ENCODE measurements at places on chromosomes 1 and 21.

DNA sequence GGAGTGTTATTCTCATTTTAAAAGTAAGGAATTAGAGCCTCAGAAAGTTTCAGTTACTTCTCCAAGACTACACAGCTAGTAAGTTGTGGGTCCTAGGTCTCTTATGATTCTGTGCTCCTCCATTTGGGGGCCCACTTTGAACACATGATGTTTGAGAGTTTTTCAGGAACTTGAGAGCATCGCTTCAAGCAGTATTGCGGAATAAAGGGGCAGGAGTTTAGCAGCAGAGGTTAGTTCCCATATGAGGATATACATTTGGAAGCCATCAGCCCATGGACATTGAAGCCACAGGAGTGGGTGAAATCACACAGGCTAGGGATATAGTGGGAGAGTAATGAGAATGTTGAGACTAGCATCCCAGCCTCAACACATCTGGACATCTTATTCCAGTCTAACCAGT is 143.2 kb downstream of the RASAL2 start:
- no peak for DNase-seq

- DNase-seq, result no peak
Measured at GRCh38 chr1:54254055-54254454, 54.1 kb downstream of the MRPL37 start.

DNA sequence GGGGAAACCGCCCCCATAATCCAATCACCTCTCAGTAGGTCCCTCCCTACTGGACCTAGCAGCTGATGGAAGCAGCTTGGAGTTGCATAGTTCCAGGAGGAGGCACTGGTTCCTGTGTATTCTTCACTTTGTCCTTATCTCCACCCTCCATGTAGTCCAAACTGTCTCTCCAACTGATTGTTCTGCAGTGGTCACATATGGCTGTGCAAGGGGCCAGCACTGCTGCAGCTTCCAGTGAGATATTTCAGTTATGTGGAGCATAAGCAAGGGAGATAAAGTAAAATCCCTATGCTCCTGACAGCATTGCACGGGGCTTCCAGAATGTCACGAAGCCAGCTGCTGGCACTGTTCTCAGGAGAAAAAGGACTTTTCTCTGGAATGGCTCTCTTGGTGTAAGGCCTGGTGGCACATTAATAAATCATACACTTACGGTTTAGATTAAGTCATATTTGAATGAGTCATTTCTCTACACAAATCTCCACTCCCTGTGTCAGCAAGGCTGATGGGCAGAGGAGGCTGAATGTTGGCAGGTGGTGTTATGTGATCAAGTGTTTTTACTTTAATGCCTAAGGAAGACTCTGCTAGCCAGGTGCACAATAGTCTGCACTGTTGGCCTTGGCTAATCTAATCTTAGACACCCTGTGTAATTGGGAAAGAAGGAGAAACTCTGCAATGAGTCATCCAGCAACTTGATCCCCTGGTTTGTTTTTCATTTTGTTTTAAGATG is 93.4 kb downstream of the KCNK1 start:
- DNase-seq, result no peak

GRCh38 chr1:28518745-28519341 is 13.0 kb downstream of the RCC1 start:
- no peak for DNase-seq

GRCh38 chr1:218330043-218330623 is 15.0 kb upstream of the TGFB2 start:
- no peak for DNase-seq

DNA sequence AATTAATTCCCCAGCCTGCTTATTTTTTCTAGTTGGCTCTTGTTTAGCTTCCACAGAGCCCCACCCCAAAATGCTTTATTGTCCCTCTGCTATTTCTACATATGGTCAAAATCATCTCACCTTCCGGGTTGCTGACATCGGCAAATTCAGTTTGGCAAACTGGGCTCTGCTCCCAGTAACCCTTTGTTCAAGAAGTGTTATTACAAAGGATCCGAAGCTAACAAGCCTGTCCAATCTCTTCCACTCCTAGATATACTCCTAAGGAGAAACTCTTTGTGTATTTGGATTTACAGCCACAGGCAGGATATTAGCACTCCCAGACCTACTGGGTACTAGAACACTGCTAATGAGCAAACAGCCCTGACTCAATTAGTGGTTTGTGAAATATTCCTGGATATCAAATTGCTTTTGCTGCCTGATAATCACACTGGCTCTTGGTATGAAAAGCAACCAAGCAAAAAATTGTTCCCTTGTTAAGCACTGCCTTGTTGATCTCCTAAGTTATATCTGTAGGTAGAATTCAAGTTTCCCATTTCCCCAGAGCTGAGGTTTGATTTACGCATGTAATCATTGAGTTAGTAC is 4.0 kb downstream of the JUN start:
- DNase-seq, result no peak

DNA sequence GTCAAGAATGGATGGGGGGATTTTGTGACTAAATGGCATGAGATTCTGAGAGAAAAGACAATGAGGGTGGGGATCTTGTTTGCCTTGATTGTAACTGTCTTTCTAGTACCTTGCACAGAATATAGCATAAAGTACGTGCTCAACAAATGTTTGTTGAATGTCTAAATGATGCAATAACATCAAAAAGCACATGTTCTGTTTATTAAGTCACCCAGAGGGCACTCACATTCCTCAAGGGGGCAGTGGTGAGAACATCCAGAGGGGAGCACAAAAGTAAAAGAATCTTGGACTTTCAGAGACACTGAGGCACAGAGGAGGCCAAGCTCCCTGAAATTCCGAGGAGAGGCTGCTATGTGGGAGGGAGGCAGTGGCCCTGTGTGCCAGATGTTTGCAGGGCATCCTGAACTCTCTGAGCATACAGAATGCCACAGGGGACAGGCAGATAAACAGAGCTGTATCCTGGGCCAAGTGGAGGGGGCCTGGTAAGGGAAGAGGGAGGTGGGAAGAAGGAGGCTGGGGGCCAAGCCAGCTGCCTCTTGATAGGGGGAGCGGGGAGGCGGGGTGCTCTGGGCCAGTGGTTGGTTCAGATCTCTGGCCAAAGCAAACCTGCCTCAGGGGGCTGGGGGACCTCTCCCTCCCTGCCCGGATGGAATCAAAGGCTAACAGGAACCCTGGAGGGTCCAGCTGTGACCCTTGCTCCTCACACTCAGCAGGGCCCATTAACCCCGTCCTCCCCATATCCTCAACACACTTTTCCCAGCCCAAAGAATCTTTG is 6.5 kb upstream of the ATP1A2 start:
- no peak for DNase-seq

- no peak for DNase-seq
Measured at GRCh38 chr1:107430540-107431228, 289.8 kb downstream of the NTNG1 start.

GRCh38 chr1:175192630-175193526 is at the start of gene KIAA0040:
TSS of gene KIAA0040 (minus strand) at chr1:175192776. CDS start at chr1:175161013, 31,763 bp downstream.
- DNase-seq, result no peak

DNA sequence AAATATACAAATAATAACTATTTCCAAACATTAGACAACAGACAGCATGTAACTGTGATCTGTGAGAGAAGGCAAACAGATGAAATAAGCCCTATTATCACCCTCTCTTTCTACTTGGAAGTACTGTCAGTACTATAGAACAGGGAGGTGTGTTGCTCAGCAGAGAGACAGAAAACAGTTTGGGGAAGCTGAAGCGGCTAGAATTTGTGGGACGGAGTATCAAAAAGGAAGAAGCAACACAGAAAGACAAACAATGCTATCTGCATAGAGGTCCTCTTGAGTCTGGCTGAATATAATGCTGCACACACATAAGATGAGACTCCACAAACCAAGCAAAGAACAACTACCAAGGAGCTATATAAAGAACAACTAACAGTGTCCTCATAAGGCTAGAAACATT is 59.4 kb downstream of the ZZZ3 start:
- no peak for DNase-seq

- DNase-seq, result no peak
Measured at GRCh38 chr1:65083263-65083896, 64.6 kb upstream of the AK4 start.

- peak; percentile 12 for DNase-seq
Measured at GRCh38 chr1:33256471-33257206, at the start of gene ZNF362. TSS of gene ZNF362 (plus strand) at chr1:33256492. CDS start at chr1:33270575, 14,083 bp downstream.

- peak; percentile 25 for DNase-seq
Measured at GRCh38 chr1:236575523-236575922, 28.8 kb downstream of the HEATR1 start.

GRCh38 chr1:64948905-64949833 is 17.2 kb downstream of the JAK1 start:
- no peak for DNase-seq

DNA sequence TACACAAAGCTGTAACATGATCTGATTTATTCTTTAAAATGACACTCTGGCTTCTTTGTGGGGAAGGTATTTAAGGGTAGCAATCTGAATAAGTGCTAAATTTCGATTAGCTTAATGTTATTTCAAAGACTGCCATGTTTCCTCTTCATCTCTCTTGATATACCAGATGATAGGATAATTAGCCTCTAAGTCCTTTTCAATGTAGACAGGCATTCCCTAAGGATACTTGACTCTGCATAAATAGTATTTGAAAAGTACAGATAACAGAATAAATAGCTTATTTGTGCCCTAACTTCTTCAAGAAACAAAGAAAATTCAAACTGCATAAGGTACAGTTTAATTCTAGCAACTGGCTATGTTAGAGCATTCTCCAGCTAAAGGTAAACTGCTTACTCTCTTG is 46.2 kb downstream of the ARHGAP29 start:
- DNase-seq, result no peak

GRCh38 chr1:229221106-229222019 is 49.5 kb upstream of the RAB4A start:
- DNase-seq, result no peak

DNA sequence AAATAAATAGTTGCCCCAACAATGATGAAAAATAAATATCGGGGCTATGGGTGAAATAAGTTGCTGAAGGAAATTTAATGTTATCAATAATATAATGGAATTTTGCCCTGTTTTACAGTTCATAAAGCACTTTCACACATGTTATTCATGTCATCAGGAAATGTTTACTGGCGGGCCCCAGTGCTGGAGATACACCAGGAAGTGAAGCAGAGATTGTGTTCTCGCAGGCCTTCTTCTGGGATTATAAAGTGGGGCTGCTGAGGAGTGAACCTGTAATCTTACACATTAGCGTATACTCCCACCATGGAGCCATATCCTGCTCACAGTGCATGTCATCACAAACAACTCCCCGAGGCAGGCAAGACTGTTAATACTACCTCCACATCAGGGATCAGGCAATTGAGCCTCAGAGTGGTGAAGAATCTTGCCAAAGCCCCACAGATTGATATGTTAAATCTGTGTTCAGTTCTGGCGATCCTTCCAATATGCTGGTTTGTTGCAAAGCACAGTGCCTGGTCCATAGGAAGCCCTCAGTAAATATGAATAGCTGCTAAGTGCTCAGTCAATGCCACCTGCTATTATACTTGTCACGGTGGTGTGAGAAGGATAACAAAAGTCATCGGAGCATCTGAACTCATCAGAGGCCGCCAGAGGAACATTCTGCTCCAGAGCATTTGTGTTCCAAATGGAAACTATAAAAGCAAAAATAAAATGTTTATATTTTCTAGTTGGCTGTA is 104.4 kb upstream of the UBE2U start:
- no peak for DNase-seq

GRCh38 chr1:7657287-7658016 is 113.6 kb upstream of the VAMP3 start:
- DNase-seq, result no peak

DNA sequence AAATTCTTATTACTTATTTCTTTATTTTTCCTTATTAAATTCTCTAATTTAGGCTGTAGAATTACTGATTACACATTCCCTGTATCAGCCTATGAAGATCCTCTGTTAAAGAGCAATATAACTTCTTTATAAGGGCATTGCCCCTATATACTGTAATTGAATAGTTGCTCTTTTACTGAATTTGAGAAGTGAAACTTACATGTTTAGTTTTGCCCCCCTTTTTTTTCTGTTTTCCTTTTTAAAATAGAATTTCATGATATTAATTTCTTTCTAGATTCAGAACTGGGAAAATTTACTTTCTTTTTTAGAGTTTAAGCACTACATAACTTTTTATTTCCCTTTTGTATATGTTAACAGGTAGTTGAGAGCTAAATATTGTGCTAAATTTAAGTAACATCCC is 29.5 kb upstream of the PGM1 start:
- no peak for DNase-seq

GRCh38 chr1:5304702-5305101 is 650.3 kb downstream of the AJAP1 start:
- no peak for DNase-seq

DNA sequence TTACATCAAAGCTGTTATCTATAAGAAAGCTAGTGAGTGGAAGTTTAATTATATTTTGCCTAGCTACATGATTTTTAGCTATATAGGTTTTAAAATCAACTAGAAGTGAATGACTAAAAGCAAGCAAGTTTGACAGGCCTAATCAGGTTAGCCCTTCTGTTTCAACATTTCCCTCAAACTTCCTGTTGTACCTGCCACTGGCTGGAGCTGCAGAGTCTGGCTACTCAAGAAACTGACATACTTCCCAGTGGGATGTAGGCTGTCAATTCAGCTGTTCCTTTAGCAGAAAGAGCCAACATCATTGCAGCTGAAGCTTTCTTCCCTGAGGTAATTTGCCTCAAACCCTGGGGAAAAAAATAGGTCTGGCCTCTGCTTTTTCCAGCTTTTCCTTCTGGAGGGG is 87.1 kb upstream of the TNR start:
- DNase-seq, result no peak

DNA sequence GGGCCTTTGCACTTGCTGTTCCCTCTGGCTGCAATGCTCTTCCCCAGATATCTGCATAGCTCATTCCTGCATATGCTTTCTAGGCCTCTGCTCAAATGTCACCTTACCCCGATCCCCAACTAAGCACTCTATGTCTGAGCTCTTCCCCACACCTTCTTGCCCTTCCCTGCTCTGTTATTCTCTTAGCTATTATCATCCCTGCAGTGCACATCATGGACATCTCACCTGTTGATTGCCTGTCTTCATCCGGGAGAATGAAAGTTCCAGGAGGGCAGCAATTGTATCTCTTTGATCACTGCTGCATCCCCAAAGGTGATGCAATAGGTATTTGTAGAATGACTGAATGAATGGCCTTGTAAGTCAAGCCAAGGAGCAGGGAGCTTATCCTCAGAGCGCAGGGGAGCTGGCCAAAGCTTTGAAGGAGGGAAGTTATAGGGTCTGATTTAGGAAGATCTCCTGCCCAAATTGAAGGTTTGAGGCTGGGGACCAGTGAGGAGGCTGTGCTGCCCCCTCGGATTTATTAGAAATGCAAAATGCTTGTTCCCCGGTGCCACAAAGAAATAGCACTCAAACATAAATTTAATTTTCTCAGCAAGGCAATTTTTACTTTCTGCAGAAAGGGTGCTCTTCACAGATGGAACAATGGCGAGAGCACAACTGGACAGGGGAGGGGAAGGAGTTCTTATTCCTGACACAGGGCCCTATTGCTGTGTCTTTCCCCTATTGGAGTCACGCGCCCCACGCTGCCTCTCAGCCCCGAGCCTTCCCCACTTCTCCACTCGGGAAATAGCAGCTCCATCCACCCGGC is 631.1 kb downstream of the MATN1 start:
- no peak for DNase-seq

Measured in GM04503 (cell line).